ENCODE measurements at places on chromosomes 12 and 14. TPM values are rescaled to one million over a fixed set of nuclear protein-coding genes. Genes with fewer than 3 reads are reported as not detected.

The CLEC4D gene
- total RNA-seq, result not detected

GRCh38 chr12:77231501-77231918 is 166.1 kb upstream of the E2F7 start:
- no peaks in the 10 kb centered on the region for H3K4me1 ChIP-seq
- H3K27me3 ChIP-seq, result no peaks in the 10 kb centered on the region
- H3K4me3 ChIP-seq, result no peak overlapping the region
- H3K36me3 ChIP-seq, result no peaks in the 10 kb centered on the region

The OTUB2 gene
- 1.8 TPM for total RNA-seq

The GNG2 gene
- 19.2 TPM for total RNA-seq

DNA sequence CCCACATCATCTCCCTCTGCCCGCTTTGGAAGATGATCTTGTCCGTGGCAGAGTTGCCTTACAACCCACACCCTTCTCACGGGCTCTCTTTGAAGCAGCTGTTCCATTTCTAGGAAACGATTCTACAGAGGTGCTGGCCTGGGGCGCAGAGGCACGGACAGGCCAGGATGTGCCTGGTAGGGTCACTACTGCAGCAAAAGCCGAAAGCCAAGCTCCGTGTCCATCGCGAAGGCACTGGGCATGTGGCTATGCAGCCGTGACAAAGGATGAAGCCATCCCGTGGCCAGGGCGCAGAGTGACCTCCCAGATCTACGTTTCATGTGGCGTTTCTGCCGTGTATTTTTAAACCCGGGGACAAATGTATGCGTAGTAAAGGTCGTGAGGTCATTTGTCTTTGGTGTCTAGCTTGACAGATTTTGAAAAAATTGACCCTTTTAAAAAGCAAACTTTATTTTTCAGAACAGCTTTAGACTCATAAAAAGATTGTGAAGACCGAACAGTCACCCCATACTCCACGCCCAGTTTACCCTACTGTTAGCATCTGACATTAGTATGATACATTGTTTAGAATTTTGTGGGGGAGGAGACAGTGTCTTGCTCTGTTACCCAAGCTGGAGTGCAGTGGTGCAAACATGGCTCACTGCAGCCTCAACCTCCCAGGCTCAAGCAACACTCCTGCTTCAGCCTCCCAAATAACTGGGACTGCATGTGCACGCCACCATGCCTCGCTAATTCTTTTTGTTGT is 40.4 kb upstream of the NCOR2 start:
- H3K36me3 ChIP-seq, result no peaks in the 10 kb centered on the region
- H3K4me3 ChIP-seq, result no peak overlapping the region
- no peak overlapping the region for H3K27ac ChIP-seq
- no peaks in the 10 kb centered on the region for H3K27me3 ChIP-seq
- peaks cover 14% of the 10 kb centered on the region for H3K4me1 ChIP-seq

- no peak overlapping the region for H3K27ac ChIP-seq
- no peak overlapping the region for H3K4me3 ChIP-seq
- H3K36me3 ChIP-seq, result no peaks in the 10 kb centered on the region
- no peaks in the 10 kb centered on the region for H3K4me1 ChIP-seq
These were observed 13.8 kb upstream of the ANAPC5 start for GRCh38 chr12:121366063-121366459.

The TAS2R7 gene
- not detected for total RNA-seq

- no peak overlapping the region for H3K4me3 ChIP-seq
- peak overlapping the region; percentile 97 for H3K27ac ChIP-seq
- H3K27me3 ChIP-seq, result no peaks in the 10 kb centered on the region
These were observed 1.8 kb upstream of the BHLHE41 start for GRCh38 chr12:26126340-26127284.

DNA sequence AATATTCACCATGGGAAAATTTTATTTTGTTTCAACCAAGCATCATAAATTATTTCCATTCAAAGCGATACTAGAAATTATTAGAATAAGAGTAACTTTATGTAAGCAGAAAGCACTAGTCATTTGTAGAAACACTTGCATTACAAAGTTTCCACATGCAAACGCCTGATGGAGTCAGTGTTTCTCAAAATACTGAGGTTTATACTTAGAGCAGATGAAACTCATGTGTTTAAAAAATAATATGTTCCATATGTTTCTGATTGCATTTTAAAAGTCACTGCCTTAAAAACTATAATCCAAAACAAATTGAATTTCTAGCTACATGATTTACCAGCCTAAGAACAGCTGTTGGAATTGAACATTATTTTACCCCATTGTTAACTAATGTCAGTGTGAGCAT is 1246.4 kb downstream of the SLC16A7 start:
- H3K27ac ChIP-seq, result no peak overlapping the region
- no peaks in the 10 kb centered on the region for H3K36me3 ChIP-seq
- DNase-seq, result no peak
- no peaks in the 10 kb centered on the region for H3K27me3 ChIP-seq

GRCh38 chr12:66500841-66501240 is 178.0 kb downstream of the GRIP1 start:
- no peak overlapping the region for H3K4me3 ChIP-seq
- no peak for DNase-seq
- H3K27me3 ChIP-seq, result no peaks in the 10 kb centered on the region
- no peaks in the 10 kb centered on the region for H3K36me3 ChIP-seq
- H3K27ac ChIP-seq, result no peak overlapping the region

The SSPN gene
- total RNA-seq, result 5.3 TPM

The IRF9 gene
- 93.9 TPM for total RNA-seq

The HOXC12 gene
- not detected for total RNA-seq

The GSKIP gene
- total RNA-seq, result 12.0 TPM

DNA sequence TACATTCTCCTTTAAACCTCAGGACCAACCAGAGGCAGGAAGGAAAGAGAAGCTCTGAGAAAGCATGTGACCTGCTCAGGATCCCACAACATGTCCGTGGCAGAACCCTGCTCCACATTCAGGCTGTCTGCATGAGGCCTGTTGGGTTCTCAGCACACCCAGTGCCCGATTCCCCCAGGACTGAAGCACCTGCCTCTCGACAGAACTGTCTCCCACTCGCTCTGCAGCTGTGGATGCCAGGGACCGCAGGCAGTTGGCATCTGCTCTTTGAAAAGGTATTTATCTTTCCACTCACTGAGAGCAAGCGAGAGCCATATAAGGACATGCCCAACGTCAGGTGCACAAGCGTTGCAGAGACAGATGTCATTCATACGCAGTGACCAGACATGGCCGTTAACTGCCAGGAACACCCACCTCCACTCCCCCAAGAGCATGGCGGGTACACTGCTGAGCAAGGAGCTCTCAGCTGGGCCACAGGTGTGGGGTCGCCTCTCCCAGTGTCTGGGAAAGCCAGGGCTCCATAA is 18.9 kb downstream of the PITPNM2 start:
- H3K4me3 ChIP-seq, result no peak overlapping the region
- no peaks in the 10 kb centered on the region for H3K27me3 ChIP-seq
- DNase-seq, result peak; percentile 26
- H3K27ac ChIP-seq, result peak overlapping the region; percentile 50
- H3K36me3 ChIP-seq, result no peaks in the 10 kb centered on the region

DNA sequence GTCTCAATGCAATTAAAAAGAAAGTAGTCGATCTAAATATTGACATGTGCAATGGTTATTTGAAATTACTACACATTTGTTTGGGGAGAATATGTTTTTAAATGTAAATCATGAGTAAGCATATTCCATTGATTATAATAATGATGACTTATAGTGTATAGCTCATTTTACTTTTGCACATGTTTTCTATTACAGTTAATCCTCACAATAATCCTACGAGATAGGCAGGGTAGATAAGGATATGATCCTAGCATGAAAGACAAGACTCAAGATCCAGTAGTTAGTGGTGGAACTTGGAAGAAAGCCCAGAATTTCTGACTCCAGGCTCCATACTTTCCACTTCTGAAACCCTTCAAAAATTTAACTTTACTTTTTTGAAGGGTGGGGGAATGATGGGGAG is 94.0 kb downstream of the NAV3 start:
- no peaks in the 10 kb centered on the region for H3K4me1 ChIP-seq
- no peak overlapping the region for H3K4me3 ChIP-seq
- no peaks in the 10 kb centered on the region for H3K27me3 ChIP-seq
- H3K27ac ChIP-seq, result no peak overlapping the region
- H3K36me3 ChIP-seq, result no peaks in the 10 kb centered on the region
- no peak for DNase-seq

The PHETA1 gene
- total RNA-seq, result 20.5 TPM

The APOF gene
- not detected for total RNA-seq

The IKZF4 gene
- 29.8 TPM for total RNA-seq
